ENCODE measurements at places on chromosomes 1 and 21.
A peak's percentile ranks its signal among the peaks of the same experiment; 100 is the strongest.

DNA sequence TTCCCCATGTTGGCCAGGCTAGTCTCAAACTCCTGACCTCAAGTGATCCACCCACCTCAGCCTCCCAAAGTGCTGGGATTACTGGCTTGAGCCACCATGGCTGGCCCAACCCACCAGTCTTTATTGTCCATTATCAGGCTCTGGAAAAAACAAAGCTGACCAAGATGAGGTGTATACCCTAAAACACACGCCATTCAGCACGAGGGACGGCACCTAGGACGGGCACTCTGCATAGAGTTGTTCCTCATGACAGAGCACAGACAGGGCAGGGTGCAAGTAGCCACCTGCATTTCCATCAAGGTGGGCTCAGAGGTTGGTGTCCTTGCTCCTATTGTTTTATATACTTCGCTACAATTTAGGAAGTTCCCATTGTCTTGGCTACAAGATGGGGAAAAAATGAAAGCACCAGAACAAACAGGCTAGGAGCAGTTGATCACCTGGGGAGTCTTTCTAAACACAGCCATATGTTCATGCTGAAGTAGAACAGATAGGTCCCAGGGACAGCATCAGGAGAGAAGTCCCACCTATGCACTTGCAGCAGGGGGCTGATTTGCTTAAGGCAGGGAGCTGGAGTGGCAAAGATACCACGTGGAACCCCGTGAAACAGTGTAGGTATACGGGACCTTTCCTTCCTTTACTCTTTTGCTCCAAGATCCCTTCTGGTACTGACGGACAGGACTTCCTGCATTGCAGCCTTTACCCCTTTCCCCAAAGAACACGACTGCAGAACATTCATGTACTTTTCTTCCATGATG, 4.5 kb downstream of the KRTCAP2 start:
- no peak for DNase-seq

- DNase-seq: no peak
These were observed 396.0 kb downstream of the LRRIQ3 start for GRCh38 chr1:73801912-73802429.

GRCh38 chr1:67787746-67788145, 45.5 kb downstream of the GNG12 start:
- no peak for DNase-seq

DNA sequence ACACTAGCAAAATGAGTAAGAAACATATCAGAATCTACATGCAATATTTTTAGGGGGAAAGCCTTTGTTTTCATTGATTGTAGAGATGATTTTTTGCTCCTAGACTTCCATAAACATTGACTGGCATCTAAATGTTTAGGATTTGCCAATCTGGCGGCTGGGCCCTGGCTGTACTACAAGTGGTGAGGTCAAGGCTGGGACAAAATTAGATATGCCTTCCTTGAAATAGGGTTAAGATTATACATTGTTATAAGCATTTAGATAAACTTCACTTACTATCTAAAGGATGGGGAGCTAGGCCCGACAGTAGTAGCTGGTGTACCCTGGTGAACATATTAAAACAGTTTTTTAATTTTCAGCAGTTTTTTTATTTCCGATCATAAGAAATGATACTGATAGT, 5.2 kb downstream of the NFIA start:
- DNase-seq: no peak

DNA sequence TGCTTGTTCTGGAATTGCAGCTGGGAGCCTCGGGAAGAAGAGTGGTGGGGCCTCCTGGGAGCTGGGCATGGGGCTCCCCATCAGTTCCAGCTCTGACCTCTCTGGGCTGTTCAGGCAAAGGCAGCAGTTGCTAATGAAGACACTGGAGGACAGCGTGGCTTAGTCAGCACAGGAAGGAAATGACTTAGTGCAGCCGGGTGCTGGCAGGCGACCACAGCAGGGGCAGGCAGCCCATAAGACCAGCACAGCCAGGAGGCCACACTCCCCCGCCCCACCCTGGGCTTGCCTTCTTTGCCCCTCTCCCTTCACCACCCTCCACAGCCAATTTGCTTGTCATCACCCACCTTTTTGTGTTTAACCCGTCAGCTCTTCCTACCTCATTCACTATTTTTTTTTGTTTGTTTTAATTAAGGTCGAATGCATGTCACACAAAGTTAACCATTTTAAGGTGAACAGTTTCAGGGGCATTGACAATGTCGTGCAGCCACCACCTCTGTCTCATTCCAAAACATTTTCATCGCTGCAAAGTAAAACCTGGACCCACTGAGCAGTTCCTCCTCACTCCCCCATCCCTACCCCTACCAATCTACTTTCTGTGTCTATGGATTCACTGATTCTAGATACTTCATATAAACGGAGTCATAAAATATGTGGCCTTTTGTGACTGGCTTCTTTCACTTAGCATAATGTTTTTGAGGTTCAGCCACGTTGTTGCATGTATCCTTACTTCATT, 10.9 kb downstream of the OLIG2 start:
- DNase-seq: peak; percentile 41

GRCh38 chr1:55285834-55286233, 70.7 kb upstream of the USP24 start:
- DNase-seq: no peak

- DNase-seq: no peak
These were observed 27.0 kb upstream of the HMGB4 start for GRCh38 chr1:33836911-33837310.

DNA sequence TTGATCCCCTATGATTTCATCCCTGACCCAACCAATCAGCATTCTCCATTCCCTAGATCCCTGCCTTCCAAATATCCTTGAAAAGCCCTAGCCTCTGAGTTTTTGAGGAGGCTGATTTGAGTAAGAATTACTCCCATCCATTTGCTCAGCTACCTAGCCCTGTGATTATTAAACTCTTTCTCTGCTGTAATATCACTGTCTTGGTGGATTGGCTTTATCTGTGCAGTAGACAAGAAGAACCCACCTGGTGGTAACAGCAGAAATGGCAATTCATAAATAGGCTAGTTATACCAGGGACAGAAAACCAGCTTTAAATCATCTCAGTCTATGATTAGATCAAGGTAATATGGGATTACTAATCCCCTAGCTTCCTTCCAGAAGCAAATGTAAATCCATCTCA, 13.0 kb downstream of the IL20 start:
- DNase-seq: no peak

DNA sequence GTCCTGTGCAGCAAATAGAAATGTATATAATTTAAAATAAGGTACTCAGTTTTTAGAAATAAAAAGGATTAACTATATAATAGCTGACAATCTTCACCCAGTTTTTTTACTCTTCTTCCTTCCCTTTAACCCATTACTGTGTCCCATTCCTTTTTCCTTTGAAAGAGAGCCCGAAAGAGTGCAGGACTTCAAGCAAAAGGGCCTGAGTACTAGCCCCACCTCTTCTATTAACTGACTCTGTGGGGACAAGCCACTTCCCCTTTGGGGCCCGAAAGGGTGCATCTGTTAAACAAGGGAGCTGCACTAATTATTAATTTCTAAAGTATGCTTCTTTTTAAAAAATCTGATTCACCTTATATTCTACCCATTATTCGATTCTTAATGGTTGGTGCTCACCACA, 3.3 kb downstream of the USP24 start:
- no peak for DNase-seq

DNA sequence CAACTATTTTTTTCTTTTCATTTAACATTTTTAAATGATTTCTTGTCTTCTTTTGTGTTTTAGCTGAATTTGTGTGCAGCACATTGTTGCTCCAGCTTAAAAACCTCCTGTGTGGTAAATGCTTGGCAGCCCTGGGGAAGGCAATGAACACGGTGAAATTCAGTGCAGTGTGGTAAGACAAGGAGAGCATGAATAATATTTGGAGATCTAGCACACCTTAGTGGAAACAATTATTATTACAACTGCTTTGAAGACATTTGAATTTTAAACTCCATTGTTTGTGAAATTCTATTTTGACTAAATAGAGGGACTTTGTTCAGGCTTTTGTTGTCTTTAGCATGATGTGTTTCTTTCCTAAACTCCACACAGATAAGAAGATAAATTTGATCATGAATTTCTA, 242.6 kb upstream of the CXADR start:
- peak; percentile 20 for DNase-seq

- DNase-seq: no peak
These were observed 61.4 kb upstream of the KIRREL1 start for GRCh38 chr1:157932069-157932468.

Data from left ventricle myocardium inferior (tissue), 1 donor.